GM23338 (cell line): ENCODE measurements at places on chromosomes 2 and 18. TPM values are rescaled to one million over a fixed set of nuclear protein-coding genes. Genes with fewer than 3 reads are reported as not detected.

- H3K4me3 ChIP-seq, result no peak overlapping the region
- H3K27ac ChIP-seq, result no peak overlapping the region
- DNase-seq, result no peak
- H3K27me3 ChIP-seq, result no peaks in the 10 kb centered on the region
- H3K36me3 ChIP-seq, result no peaks in the 10 kb centered on the region
Observed at GRCh38 chr18:13495961-13496360, 230.4 kb downstream of the FAM210A start.

DNA sequence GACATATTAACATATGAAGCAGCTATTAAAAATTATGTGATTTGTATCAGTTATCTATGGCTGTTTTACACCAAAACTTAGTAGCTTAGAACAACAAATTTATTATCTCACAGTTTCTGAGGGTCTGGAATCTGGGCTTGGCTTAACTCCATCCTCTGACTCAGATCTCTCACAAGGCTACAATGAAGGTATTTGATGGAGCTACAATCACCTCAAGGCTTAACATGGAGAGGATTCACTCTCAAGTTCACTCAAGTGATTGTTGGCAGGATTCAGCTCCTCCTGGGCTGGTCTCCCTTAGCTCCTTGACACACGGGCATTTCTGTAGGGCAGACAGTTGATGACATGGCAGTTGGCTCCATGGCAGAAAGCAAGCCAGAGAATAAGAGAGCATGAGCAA lies 133.0 kb upstream of the SLC14A2 start:
- H3K4me3 ChIP-seq, result no peak overlapping the region
- H3K27ac ChIP-seq, result no peak overlapping the region
- DNase-seq, result no peak

- no peak overlapping the region for H3K4me3 ChIP-seq
- no peaks in the 10 kb centered on the region for H3K36me3 ChIP-seq
- peak; percentile 72 for DNase-seq
- no peaks in the 10 kb centered on the region; the same call in 1 of the 2 replicates for H3K4me1 ChIP-seq
- no peak overlapping the region for H3K27ac ChIP-seq
Observed at GRCh38 chr2:158045362-158045761, 56.3 kb upstream of the UPP2 start.

GRCh38 chr2:45069684-45070083 lies 60.4 kb upstream of the SIX2 start:
- no peak overlapping the region for H3K27ac ChIP-seq
- H3K4me1 ChIP-seq, result peaks cover 11% of the 10 kb centered on the region
- H3K27me3 ChIP-seq, result no peaks in the 10 kb centered on the region
- no peak overlapping the region for H3K4me3 ChIP-seq

GRCh38 chr2:97741251-97741650 lies 27.9 kb downstream of the ZAP70 start:
- H3K36me3 ChIP-seq, result no peaks in the 10 kb centered on the region
- H3K4me1 ChIP-seq, result no peaks in the 10 kb centered on the region
- no peaks in the 10 kb centered on the region for H3K27me3 ChIP-seq

- H3K27ac ChIP-seq, result no peak overlapping the region
- no peak overlapping the region for H3K4me3 ChIP-seq
- H3K27me3 ChIP-seq, result no peaks in the 10 kb centered on the region
- H3K36me3 ChIP-seq, result no peaks in the 10 kb centered on the region
- DNase-seq, result peak; percentile 14
Observed at GRCh38 chr2:67043781-67044478, 353.2 kb upstream of the ETAA1 start.

GRCh38 chr2:231050018-231050901 lies 6.4 kb upstream of the PSMD1 start:
- no peak overlapping the region for H3K27ac ChIP-seq
- no peaks in the 10 kb centered on the region for H3K36me3 ChIP-seq
- DNase-seq, result no peak

- no peaks in the 10 kb centered on the region for H3K36me3 ChIP-seq
- no peak for DNase-seq
- no peak overlapping the region for H3K27ac ChIP-seq
- H3K27me3 ChIP-seq, result no peaks in the 10 kb centered on the region
Observed at GRCh38 chr2:172792711-172793110, 57.1 kb downstream of the RAPGEF4 start.

- H3K36me3 ChIP-seq, result 0 out of 2 replicates have a peak, but pooled peaks cover 3% of the 10 kb centered on the region
- DNase-seq, result no peak
- peaks cover 4% of the 10 kb centered on the region; the same call in 1 of the 2 replicates for H3K4me1 ChIP-seq
- no peak overlapping the region for H3K27ac ChIP-seq
- no peak overlapping the region for H3K4me3 ChIP-seq
Observed at GRCh38 chr2:17475286-17475685, 43.0 kb downstream of the RAD51AP2 start.

- no peaks in the 10 kb centered on the region for H3K4me1 ChIP-seq
- no peak overlapping the region for H3K27ac ChIP-seq
- no peak for DNase-seq
- H3K27me3 ChIP-seq, result 0 out of 2 replicates have a peak, but pooled peaks cover 2% of the 10 kb centered on the region
Observed at GRCh38 chr18:848062-848861, 36.2 kb upstream of the YES1 start.

- H3K4me1 ChIP-seq, result peaks cover 3% of the 10 kb centered on the region; the same call in 1 of the 2 replicates
- H3K27me3 ChIP-seq, result no peaks in the 10 kb centered on the region
- peak; percentile 76 for DNase-seq
- no peaks in the 10 kb centered on the region for H3K36me3 ChIP-seq
- H3K27ac ChIP-seq, result no peak overlapping the region
Observed at GRCh38 chr2:233129351-233129978, 69.3 kb downstream of the INPP5D start.

- H3K36me3 ChIP-seq, result no peaks in the 10 kb centered on the region
- peak overlapping the region; percentile 84 for H3K4me3 ChIP-seq
- DNase-seq, result no peak
- no peaks in the 10 kb centered on the region for H3K27me3 ChIP-seq
- peaks cover 35% of the 10 kb centered on the region for H3K4me1 ChIP-seq
Observed at GRCh38 chr18:9913151-9913525, 678 bp upstream of the VAPA start.

MTCL1 gene
- total RNA-seq, result 35.1 and 45.0 TPM in 2 replicates

POTEJ gene
- total RNA-seq, result 0.63 TPM in 1 of 2 replicates, not detected in the other

CTNNA2 gene
- 11.3 and 15.6 TPM in 2 replicates for total RNA-seq

NPPC gene
- 0.43 and 2.2 TPM in 2 replicates for total RNA-seq

CMPK2 gene
- 0.12 and 0.56 TPM in 2 replicates for total RNA-seq

CXCR1 gene
- total RNA-seq, result not detected in 2 replicates
